ENCODE measurements at places on chromosomes 5 and 9.
A peak's percentile ranks its signal among the peaks of the same experiment; 100 is the strongest.

DNA sequence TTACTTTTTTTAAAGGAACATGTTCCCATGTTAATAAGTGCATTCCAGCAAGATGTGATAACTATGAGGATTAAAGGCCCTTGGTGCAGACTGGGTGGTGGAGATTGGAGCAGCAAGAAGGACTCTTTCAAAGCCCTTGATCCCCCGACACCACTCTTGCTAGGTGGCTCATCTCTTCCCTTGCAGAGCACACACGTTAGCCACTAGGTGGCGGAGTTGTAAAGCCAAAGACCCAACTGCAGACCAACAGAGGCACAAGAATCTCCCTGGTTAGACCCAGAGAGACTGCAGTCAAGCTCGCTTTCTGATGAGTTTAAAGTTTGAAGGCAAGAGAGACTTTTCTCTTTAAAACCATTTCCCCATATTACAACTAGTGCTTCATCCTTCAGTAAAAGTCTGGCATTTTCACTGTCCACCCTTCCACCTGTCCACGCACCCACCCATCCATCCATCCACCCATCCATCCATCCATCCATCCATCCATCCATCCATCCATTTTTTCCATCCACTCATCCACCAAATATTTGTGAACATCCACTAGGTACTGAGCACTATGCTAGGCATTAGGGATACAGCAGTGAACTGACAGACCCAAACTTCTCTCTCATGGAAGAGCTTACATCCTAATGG is 226.9 kb downstream of the MSX2 start:
- peak; percentile 45 for DNase-seq

DNA sequence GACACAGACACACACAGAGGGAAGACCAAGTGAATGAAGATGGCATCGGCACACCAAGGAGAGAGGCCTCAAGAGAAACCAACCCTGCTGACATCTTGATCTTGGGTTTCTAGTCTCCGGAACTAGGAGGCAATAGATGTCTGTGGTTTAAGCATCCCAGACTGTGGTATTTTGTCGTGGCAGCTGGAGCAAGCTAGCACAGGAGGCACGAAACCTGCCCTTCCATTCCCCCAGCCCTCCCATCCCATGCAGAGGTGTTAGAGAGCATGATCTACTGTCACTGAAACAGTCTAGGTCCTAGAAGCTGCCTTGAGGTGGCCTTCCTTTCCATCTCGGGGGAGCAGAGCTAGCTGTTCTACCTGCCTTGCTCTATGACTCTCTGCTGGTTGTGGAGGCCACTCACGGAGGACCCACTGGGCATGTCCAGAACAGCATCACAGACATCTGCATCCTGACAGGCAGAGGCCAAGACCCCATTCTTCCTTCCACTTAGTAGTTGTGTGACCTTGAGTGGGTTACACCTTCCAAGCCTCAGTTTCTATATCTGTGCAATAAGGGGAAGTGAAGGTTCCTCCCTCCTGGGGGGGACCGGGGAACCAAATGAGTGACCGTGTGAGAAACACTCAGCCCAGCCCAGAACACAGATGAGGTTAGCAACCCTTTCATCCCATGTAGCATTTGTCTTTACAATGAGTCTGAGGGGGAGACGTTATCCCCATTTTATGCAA is 134.3 kb upstream of the BOD1 start:
- no peak for DNase-seq

DNA sequence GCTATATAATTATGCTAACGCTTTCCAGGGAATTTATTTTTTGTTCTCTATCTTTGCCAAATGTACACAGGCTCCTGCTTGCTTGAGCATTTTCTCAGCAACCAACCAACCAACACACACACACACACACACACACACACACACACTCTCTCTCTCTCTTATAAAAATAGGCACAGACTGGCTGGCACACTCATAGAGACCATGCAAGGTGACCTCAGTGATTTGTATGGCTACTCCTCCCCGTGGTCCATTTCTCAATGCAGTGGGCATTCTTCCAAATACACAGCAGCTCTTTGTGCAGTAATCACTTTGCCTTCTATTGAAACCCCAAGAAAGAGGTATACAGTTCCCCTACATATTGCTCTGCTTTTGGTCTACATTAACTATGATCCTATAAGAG is 416.0 kb downstream of the MAN2A1 start:
- DNase-seq: no peak

DNA sequence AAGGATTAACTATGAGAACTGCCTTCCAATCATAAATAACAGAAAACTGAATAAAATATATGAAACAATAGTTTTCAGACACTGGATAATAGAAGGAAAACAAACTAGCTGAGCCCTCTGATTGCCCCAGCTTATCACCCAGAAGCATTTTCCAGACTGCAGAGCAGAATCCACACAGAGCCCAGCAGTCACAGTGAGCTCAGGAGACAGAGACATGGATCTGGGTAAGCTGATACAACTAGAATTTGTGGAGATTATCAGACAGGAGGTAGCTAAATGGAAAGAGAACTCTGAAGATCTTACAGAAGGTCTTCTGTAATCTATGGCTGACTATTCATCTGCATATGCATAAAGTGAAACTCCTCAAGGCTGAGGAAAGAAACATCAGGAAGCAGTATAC is 128.8 kb downstream of the NR2F1-AS1 start:
- DNase-seq: no peak

GRCh38 chr9:72557549-72557948 is 36.1 kb downstream of the TMC1 start:
- peak; percentile 24 for DNase-seq

- peak; percentile 38 for DNase-seq
Measured at GRCh38 chr5:173618927-173619519, 2.6 kb upstream of the BOD1 start.

- no peak for DNase-seq
Measured at GRCh38 chr5:108386345-108387061, 4.6 kb upstream of the FBXL17 start.

DNA sequence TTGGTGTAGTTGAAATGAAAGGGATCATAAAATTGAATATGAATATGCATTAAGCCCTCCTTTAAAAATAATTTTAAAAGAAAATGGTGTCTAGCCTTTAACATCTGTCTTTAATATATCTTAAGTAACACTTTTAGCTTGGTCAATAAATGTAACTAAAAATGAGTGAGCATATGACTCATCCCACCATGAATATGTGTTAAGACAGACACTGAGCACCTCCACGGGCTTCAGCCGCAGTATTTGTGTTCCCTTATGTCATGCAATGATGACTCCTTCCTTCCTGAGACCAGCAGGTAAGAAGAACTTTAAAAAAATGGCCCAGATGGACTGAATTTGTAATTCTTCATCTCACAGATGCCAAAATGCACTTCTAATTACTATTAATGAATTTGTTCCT is 563.2 kb downstream of the NR2F1-AS1 start:
- no peak for DNase-seq

DNA sequence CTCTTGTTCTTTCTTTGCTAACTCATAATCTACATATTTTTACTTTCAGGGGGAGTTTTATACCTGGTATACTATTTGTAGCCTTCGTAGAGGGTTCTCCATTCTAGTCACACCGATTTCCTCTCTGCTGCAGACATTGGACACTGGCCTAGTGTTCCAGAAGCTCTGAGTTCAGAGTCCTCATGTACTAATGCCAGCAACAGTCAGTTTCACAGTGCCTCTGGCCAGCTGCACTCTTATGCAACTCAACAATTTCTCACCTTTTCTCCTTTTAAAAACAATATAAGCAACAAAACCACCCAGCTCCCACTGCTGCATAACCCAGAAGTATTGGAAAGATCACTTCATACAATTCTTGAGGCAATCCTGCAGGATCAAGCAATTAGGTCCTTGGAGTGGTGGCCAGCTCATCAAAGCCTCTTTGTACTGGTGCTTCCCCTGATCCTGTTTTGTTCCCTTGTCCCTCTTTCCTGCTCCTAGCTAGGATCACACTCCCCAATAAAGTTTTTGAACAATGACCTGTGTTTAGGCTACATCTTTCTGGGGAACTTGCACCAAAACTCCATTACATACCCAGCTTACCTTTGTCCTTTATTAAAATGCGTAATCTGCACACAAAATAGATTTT is 98.1 kb upstream of the TUT7 start:
- no peak for DNase-seq

GRCh38 chr5:115214541-115214940 is 44.8 kb upstream of the TRIM36 start:
- DNase-seq: no peak

- DNase-seq: no peak
Measured at GRCh38 chr9:116002624-116003023, 151.0 kb upstream of the PAPPA start.

Measured in activated T-cell treated with anti-CD3 and anti-CD28 coated beads for 4 hours (primary cell).